ENCODE measurements at places on chromosomes 5 and 9.

DNA sequence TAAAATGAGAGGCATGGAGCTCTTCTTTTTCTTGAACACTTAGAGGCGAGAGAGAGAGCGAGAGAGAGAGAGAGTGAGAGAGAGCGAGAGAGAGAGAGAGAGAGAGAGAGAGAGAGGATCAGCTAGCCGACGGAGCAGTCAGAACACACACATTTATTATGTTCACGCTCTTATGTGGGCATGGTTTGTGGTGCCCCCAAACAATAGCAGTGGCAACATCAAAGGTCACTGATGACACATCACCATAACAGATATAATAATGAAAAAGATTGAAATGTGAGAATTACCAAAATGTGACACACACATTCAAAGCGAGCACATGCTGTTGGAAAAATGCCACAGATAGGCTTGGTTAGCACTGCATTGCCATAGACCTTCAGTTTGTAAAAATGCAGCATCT is 116.1 kb downstream of the KDM4C start:
- DNase-seq = no peak

DNA sequence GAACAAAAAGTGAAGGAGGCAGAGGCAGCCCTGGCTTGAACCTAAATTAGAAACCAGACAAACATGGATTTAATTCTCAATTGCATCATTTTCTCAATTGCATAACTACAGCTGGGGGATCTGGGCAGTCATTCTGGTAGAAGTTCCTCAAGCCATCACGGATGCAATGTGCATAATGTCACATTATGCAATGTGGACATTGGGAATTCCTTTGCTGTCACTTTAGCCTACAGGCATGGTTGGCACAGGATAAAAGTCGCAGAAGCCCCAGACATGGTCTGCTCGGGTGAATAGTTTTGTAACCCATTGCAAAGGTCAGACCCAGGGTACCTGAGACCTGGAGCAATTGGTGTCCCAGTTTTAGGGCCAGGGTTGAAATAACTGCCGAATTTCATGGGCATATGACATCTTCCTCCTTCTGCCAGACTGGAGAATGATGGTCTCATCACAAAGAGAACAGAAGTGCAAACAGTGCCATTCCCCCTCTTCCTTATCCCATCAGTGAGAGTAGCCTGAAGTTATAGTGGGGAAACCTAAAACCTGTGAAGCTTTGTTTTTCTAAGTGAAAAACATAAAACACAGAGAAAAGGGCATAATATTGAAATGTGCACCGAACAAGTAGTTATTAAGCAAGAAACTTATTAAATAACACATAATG is 290.8 kb downstream of the MSX2 start:
- no peak for DNase-seq

DNA sequence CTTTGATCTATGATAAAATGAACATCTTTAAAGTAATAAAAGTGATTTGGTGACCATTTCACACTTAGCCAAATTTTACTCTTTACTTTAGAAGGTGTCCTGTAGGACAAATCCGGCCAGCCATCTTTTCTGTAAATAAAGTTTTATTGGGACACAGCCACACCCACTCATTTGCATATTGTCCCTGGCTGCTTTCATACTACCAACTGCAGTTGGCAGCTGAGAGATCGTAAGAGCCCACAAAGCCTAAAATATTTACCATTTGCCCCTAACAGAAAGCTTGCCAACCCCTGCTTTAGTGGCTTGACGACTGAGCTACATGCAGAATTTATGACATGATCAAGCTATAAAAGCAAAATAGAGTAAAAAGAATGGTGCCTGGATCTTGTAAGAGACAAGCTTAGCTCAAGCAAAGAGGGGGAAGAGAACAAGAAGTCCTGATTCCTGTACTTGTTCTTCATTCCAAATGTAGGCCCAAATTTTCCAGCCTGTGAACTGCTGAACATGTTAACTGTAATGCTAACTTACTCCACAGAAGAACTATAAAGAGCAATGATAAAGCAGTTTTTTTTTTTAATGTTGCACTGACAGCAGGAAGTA is 7.4 kb upstream of the FBXO10 start:
- no peak for DNase-seq

DNA sequence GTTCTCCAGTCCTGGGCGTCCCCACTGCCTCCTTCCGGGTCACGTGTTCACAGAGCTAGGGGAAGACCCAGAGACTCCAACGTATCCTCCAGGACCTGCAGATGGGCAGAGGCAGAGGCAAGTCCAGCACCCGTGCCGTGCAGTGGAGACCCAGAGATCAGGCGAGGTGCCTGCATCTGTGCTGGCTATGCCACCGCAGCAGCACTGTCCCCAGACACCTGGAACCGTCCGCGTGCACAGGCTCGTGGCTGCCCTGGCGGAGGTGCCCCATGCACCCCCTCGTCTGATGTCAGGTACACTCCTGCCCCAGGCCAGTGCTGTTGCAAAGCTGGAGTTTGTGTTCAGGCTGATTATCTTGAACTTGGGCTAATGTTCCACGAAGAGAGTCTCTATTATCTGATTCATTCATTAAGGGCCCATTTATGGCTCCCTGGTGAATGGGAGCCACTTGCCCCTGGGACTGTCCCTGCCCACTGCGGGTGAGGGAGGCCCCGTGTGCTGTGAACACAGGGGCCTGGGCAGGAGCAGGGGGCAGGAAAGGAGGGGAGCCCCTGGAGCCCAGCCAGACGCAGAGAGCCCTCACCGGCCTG is 13.7 kb downstream of the IRX4 start:
- no peak for DNase-seq

- DNase-seq = no peak
Measured at GRCh38 chr5:7976411-7977190, 107.7 kb downstream of the MTRR start.

DNA sequence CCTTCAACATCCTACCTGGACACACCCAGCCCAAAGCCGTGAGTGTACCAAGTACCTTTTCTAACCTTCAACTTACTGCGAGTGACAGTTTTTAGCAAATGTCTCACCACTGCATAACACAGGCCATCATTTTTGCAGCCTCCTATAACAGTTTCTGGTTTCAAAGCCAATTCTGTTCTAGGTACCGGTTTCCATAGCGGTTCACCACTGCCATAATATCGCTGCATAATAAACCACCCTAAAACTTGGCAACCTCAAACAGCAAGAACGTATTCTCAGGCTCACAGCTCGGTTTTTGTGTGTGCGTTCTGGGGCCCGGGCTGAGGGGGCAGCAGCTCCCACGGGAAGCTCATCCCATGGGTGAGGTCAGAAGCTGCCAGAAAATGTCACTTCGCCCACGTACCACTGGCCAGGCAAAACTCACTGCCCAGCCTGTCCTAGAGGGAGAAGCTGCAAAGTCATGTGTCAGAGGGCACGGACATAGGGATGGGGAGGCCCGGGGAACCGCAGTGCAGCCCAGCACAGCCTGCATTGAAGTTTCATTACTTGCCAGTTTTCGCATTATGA is 15.9 kb upstream of the ADAMTS2 start:
- DNase-seq = no peak

- peak; percentile 26 for DNase-seq
Measured at GRCh38 chr9:128946571-128947276, 679 bp downstream of the DOLK start.

GRCh38 chr9:129458155-129458661 is 162.7 kb downstream of the C9orf50 start:
- peak; percentile 42 for DNase-seq

GRCh38 chr9:72872718-72873117 is 80.1 kb downstream of the ALDH1A1 start:
- no peak for DNase-seq

DNA sequence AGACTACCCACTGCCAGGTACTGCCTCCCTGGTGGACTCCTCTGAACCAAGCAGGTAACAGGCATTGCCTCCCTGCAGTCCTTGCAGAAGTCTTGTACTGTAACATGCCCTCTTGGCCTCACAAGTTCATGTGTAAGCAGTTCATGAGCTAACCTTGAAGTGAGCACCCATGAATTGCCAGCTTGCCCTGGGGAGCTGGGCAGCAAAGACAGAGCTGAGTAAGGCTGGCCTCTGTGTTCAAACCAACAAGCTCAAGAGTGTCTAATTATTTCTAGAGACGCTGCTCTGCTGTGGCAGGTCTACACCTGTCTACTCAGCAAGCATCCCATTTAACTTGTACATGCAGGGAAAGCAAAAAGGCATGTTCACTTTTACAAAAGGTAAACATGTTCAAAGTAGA is 113.5 kb downstream of the FEM1C start:
- DNase-seq = no peak

DNA sequence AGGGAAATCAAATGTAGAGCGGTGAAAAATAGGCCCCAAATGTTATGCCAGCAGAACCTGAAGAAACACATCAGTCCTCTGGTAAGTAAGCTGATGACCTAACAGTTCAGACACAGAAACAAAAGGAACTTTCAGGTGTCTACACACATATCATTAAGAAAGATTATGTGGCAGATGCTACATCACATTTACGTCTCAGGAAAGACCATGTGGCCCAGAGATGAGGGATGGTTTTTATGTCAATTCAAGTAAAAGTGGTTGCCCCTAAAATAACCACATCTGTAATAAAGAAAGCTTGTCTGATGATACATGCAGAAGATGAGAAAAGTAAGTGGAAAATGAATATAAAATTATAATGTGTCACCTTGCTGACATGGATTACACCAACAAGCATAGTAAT is 31.4 kb downstream of the GNAQ start:
- no peak for DNase-seq

DNA sequence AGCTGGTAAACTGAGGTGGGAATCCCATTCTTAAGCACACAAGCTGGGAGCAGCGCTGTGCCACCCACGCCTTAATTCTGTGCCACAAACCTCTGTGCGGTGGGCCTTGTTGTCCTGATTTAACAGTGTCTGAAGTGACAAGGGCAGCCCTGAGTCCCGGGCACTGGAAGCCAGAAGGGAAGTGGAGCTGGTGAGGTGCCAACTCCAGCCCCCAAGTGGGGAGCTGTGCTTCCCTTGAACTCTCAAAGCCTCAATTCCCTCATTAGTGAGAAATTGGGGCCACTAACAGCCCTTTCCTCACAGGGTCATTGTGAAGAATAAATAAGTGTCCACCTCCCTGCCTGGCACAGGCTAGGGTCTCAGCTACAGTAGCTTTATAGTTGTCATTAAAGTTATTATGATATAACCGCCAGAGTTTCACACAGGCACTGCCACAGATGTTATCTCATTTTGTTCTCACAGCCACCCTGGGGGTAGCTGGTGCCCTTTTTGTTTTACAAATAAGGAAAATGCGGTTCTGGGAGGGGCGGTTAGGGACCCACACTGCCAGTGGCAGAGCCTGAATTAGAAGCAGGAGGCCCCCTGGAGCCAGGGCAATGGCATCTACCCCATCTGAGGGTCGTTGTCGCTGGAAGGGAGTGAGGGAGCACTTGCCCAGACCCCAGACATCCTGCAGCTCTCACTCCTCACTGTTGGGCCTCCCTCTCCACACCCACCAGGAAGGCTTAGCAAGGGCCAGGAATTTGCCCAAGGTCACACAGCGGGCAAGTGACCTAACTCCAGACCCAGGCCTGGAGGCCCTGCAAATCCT is 2.1 kb upstream of the TLX3 start:
- DNase-seq = no peak

DNA sequence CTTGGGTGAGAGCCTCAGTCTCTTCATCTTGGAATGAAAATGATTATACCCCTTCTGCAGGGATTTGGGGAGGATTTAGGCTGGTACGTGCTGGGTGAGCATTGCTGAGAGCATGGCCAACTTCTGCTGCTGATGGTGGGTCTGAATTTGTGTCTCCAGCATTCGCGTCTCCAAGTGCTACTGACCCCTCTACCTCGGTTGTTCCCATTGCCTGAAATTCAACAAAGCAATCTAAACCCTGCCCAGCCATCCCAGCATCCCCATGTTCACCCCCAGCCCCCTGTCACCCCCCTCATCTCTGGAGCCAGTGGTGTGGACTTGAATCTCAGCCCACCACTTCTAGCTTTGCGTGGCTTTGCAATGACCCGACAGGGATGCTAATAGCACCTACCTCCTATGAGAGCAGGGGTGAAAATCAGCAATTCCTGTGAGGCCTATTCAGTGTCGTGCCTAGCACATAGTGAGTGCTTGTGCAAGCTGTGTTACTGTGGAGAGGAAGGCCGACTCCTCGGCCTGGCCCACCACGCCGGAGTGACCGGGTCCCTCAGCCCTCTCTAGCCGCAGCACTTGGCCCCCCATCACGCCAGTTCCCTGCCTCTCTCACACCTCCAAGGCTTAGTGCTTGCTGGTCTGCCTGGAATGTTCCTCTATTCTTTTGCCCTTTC is 43.4 kb upstream of the SH3PXD2B start:
- no peak for DNase-seq

- no peak for DNase-seq
Measured at GRCh38 chr5:22757776-22758175, 95.4 kb downstream of the CDH12 start.

DNA sequence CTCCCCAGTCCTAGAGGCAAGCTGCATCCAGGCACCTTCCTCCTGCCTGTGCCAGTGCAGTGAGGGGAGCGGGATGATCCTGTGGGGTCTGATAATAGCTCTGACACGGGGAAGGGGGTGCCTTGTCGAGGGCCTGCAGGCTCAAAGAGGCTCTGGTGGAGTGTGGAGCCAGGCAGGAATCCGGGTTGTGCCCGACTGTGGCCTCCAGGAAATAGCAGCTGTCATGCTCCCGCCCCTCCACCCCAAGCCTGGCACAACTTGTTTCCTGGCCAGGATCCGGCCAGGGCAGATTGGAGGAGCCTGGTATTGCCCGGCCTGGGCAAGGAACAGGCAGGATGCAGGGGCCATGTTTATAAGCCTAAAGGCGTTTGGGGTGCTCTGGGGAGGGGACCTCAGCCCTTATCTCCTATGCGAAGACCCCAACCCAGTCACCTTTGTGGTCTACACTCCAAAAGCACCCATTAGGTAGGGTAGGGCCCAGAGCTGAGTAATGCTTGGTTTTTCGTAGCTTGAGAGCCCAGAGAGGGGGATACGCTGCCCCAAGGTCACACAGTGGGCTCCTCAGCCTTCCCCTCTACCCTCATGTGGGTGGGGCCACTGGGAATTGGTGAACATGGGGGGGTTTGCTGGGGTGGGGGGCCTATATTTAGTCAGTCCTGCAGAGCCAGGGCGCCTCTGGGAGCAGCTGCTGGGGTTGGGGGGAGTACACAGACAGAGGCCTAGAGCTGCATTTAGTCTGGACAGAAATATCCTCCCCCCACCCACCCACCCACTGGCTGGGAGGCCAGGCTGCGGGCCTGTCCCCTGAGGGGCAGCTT is 12.2 kb downstream of the CXXC5 start:
- DNase-seq = peak; percentile 87

DNA sequence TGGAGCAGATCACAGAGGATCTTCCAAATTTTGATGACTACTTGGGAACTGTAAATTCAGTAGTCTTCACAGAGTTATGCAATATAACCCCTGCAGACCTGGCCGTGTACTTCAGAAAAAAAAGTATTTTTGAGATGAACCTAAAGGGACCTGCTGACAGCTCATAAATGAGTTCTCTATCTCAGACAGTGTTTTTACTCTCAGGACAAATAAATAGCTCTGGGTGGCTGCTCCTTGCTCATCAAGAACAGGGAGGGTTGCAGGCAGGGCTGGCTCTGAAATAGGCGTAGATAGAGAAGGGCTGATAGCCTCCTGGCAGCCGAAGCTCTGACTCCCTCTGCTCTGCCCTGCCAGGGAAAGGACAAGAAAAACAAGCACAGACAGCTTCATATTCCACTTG is 64.8 kb downstream of the PLAC8L1 start:
- no peak for DNase-seq

All from posterior cingulate gyrus (tissue), 11 donors.